Lung microvascular endothelial cell (primary cell): ENCODE measurements at places on chromosomes 12 and 14. TPM values are rescaled to one million over a fixed set of nuclear protein-coding genes. Genes with fewer than 3 reads are reported as not detected.

Gene CRIP2
- total RNA-seq = 130 and 152 TPM in 2 replicates

Gene NR4A1
- 0.65 and 2.0 TPM in 2 replicates for total RNA-seq

Gene PRIM1
- total RNA-seq = 2.6 and 5.9 TPM in 2 replicates

Gene LGMN
- 57.8 and 62.7 TPM in 2 replicates for total RNA-seq

Gene FBXO21
- 84.8 and 114 TPM in 2 replicates for total RNA-seq
